Cerebellum (tissue), 4 donors: ENCODE measurements at places on chromosomes 3 and 15.

- no peak for DNase-seq
Observed at GRCh38 chr15:40365624-40366456, 7.8 kb downstream of the DISP2 start.

DNA sequence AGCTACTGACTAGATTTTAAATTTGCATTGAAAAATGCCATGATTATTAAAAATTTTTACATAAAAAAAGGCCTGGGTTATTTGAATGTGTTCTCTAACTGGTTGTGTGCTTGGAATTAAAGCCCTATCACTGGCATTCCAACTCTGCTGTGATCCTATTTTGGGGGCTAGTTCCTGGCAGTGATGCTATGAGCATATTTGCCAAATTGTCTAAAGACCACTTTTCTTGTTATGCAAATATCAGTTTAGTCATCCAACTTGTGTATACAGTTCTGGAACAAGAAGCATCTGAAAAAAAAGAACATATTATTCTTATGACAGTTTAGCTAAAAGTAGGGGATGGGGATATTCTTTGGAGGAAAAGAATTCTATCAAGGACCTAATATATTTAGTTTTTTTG is 243.4 kb upstream of the ZNF717 start:
- no peak for DNase-seq

DNA sequence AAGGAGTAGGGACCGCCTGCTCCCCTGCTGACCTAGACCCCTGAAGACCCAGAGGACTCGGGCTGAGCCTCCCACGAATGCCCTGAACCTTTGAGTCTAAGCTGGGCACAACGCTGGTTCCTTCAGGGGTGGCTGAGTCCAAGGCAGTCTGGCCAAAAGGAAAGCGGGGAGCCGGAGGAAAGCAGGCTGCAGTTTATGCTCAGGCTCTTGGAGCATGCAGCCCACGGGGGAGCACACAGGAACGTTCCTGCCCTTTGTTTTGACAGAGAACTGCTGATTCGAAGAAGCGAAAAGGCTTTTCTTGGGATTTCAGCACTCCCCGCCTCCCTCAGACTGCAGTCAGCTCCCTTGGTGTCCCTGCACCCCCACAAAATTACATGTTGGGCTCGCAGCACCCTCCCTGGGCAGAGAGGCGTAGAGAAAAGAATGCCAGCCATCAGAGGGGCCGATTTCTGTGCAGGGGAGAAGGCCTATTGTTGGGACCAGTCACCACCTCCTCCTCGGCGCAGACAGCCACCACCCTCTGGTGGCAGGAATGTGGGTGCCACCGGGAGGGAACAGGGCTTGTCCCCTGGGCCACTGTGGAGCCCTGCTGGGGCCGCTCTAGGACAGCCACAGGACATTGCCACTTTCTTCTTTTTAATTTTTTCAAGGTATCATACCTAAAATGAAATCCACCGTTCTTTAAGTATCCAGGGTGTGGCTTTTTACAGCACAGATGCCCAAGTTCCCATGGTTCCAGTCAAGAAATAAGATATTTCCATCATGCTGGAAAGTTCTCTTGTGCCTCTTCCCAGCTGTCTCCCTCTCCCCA is 72.2 kb downstream of the SMAD6 start:
- peak; percentile 30 for DNase-seq

DNA sequence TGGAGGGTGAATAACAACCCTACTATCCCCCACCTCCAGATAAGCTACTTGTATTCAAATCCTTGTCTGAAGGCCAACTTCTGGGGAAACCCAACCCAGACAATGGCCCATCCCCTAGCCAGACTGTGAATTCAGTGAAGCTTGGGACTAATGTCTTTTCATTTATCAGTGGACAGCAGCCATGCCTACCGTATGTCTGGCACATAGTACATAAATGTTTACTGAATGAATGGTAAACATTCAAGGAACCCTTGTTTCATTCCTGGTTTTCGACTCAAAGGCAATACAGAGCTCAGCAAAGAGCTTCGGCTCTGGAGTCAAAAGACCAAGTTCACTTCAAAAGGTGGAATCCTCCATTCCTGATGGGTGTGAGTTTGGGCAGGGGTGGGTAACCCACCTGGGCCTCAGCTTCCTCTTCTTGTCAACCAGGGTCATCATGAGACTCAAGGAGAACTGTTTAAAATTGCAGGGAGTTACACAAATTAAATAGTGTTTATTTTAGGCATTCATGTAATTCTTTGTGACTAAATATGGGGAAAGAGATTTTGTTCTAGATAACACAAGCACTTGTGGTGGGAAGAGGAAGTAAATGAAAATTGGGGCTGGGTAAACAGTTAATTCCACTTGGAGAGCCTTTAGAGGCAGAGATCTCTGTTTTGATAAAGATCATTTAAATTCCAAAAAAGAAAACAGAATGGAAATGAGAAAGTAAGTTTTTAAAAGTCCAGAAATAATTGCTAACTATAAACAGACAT is 303.7 kb upstream of the WNT5A start:
- DNase-seq = no peak

GRCh38 chr3:156670077-156670476 is 4.3 kb upstream of the TIPARP start:
- no peak for DNase-seq

DNA sequence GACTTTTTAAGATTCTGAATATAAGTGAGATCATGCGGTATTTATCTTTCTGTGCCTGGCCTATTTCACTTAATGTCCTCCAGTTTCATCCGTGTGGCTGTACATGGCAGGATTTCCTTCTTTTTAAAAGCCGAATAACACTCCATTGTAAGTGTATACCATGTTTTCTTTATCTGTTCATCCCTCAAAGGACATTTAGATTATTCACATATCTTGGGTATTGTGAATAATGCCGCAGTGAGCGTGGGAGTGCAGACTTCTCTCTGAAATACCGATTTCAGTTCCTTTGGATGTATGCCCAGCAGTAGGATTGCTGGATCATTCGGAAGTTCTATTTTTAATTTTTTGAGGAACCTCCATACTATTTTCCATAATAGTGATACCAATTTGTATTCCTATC is 136.1 kb downstream of the APBA2 start:
- DNase-seq = no peak

DNA sequence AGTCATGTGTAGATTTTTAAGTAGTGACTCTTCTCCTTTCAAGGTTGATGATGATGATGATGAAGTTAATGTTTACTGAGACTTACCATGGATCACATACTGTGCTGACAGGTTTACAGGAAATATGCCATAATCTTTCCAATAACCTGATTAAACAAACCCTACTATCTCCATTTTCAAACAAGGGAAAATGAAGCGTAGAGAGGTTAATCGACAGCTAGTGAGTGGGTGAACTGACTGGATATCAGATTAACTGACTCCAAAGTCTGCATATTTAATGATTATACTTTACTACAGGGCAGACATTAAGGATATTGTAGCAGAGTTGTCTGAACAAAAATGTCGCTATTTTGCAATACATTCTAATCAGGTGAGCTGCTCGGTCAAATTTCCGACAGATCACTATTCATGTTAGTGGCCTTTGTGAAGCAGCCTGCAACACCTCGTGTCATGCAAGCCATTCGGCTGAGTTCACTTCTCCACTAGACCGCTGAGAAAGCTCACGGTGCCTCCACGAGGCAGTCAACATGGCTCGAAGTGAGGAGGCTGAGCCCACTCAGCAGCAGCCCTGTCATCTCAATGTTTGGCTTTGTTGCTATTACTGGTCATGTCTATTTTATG is 264.2 kb downstream of the NFKBIZ start:
- DNase-seq = no peak

DNA sequence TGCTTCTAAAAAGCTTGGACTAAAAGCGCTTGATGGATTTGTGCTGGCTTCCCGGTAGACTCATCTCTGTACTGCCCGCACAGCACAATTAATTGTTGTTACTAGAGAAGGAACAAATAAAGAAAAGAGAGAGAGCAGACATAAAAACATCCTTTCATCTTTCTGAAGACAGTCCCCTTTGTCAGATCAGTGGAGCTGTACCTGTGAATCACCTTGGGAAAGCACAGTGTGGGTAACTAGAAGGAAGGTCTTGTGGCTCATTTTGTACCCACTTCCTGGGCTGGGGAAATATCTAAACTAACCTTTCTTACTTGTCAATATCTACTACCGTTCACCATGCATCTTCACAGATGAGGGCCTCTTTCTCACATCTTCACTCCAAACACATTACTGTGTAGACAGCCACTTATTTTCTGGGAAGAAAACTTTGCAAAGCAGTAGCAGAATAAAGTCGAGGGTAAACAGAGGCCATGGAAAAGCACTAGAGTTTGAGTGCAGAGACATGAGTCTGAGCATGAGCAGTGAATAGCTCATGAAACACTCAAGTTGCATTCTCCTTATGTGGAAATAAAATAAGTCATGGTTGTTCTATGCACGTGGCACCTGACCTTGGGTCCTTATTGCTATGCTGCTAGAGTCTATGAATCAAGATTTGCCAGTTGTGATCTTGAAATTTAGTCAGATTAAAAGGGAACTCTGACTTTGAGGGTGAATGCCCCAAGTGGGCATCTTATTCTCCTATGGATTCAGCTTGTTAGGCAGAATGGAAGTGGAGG is 169.3 kb downstream of the LPP start:
- no peak for DNase-seq

DNA sequence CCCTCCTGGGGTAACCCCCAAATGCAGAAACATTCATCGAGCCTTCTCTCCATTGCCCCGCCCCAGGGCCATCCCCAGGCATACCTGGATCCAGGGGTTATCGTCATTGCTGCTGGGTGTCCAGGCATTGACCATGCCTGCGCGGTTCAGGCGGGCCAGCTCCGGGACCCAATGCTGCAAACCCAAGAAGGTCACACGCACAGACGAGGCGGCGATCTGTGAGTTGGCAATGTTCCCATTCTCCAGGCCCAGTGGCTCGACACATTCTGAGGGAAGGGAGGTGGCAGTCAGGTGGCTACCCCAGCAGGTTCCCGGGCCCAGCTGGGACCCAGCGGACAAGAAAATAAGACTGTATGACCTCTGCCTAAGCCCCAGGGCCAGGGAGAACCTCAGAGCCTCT is 6.1 kb downstream of the MFGE8 start:
- no peak for DNase-seq

DNA sequence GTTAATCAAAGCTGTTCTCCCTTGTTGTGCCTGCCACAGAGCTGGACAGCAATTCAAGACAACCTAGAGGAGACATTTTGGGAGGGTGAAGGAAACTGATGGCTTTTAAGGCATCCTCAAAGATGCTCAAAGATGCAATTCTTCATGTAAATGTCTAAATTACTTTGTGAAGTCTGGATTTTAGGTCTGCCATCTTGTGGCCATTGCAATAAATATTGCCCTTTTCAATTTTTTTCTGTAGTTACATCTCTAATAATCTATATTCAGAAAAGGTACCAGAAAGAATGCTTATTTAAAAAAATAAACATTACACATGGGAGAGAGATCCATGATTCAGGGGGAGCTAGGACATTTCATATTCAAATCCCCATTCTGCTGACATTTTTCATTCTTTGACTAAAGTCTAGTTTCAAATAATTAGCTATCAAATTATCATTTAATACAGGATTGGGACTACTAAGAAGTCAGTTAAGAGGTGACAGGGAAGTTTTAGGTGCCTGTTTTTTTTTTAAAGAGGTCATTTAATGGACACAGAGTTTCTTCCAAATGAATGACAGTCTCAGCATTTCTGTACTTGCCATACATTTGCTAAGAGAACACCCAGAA is 259.8 kb upstream of the WNT5A start:
- peak; percentile 40 for DNase-seq

DNA sequence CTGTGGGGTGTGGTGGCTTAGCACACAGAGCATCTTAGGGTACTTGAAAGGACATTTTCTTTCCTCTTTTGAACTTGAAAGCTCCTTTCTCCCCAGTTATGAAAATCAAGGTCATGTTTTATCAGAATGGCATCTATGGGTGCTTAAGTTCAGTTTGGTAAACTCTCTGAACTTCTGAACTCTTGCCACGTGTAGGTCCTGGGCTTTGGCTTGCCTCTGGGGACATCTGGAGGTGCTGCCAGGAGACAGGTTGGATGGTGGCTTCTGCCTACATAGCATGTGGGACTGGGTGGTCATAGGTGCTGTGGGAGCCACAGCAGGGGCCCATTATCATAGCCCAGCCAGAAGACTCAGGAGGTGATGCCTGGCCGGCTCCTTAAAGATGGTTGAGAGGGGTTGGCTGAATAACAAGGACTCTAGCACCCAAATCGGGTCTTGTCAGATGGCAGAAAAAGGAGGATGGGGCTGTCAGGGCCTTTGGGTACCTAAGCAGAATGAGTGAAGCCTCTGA is 15.6 kb downstream of the GHRL start:
- DNase-seq = no peak

DNA sequence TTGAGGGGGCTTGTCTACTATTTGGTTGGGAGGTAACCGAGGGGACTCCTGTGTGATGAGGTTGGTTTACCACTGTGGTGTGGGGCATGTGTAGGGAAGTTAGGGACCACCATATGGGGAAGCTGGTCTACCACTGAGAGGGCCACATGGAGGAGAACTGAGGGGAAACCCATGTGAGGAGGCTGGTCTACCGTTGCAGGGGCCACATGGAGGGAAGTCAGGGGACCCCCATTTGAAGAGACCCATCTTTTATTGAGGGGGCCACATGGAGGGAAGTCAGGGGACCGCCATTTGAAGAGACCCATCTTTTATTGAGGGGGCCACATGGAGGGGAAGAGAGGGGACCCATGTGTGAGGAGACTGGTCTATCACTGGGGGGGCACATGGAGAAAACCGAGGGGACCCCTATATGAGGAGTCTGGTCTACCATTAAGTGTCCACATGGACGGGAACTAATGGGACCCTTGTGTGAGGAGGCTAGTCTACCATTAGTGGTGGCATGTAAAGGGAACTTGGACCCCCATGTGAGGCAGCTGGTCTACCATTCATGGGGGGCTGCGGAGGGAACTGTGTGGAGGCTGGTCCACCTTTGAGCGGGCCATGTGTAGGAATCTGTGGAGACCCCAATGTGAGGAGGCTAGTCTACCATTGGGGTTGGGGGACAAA is 165.5 kb downstream of the FBLN2 start:
- no peak for DNase-seq

DNA sequence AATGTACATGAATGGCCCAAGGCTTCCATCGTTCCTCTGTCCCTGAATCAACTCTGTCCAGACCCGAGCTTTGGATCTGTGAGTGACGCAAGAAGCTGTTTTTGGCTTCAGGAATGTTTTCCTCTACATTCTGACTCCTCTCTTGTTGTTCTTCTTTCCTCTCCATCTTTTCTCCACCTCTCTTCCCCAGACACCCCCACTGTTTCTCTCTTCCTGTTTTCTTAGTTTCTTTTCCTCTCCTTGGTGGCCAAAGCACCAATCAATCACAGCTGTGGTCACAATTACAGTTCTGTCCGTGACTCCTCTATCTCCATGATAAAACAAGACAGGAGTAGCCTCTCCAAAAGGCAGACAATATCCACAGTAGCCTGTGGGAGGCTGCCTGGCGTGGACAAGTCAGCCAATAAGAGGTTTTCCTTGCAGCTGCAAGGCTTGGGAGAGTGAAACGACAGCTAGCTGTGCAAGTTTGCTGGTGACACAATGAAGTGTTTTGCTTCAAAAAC is 4.9 kb upstream of the TMEM212 start:
- DNase-seq = no peak

- DNase-seq = no peak
Observed at GRCh38 chr3:99500485-99500884, 137.9 kb upstream of the COL8A1 start.

GRCh38 chr3:65811892-65812291 is 226.8 kb downstream of the MAGI1 start:
- DNase-seq = no peak

- DNase-seq = no peak
Observed at GRCh38 chr15:68018797-68019444, 35.2 kb upstream of the PIAS1 start.
